Activated T-helper 1 cell treated with Interleukin-2 at 50 U/mL for 16 hours (primary cell): ENCODE measurements at places on chromosomes 3 and 15.

- DNase-seq = no peak
Observed at GRCh38 chr3:23312866-23313265, 109.7 kb downstream of the UBE2E2 start.

GRCh38 chr3:108175352-108175751 lies 46.9 kb downstream of the IFT57 start:
- DNase-seq = no peak

DNA sequence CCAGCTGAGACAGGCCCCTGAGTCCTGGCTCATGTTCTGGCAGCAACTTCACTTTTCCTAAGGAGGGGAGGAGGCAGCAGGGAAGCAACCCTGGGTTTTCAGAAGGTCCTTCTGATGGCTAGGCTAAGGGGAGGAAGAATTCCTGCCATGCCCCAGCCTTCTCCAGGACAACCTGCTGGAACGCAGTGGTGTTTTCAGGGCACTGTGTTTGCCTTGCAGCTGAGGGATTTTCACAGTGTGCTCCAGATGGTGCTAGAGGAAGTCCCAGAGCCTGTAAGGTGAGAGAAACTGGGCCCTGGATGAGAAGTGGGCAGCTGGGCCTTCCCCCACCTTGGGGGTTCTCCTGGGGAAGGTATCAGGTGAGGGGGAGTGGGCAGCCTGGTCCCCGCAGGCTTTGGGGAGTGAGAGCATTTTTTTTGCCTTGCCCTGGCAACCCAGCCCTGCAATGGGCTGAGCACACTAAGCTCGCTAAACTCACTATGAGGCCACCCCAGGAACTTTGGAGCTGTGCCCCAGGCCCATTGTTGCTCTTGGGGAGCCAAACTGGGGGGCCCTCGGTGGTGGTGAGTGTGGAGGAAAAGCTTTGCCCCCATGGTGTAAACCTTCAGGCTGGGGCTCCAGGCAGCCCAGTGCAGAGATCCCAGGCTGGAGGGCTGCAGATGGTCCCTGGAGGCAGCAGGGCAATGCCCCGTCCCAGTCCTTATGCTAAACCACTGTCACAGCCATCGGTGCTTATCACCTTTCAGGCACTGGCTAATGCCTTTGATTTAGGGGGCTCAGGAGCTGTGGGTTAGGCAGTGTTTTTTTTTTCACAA lies 41.1 kb downstream of the ACAA1 start:
- DNase-seq = no peak

- peak; percentile 53 for DNase-seq
Observed at GRCh38 chr3:42547401-42547945, 34.3 kb downstream of the SEC22C start.

DNA sequence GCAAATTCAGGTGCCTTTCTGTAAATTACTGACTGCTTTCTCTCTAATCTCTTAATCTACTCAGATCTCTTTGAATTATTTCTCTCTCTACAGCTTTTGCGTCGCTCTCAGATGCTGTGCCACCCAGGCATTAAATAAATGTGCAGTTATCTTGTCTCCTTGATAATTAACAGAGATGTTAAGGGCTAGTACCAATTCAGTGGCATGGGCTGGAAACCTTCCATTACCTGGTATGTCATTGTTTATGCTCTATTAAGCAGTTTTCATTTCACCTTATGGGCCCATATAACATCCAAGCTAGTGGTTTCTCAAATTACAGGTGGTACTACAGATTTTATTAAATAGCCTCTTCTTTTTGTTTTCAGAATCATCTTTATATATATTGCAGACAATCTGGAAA lies 66.0 kb downstream of the PEX5L start:
- DNase-seq = no peak

DNA sequence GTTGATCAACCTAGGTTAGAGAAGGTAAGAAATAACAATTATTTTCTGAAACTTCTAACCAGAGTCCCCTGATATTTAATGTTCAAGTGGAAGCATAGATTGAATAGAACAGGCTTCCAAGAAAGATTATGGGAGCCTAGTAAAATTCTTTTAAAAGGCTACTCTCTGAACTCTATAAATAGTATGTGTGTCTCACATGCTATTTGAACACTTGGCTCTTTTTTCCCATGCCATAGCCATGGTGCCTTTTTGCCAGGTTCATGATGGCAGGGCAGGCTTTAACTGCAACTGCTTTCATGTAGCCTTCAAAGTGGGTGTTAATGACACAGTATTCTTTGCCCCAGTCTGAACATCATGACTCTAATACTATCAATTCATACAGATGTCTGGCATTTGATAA lies 22.9 kb upstream of the STRIT1 start:
- no peak for DNase-seq

- DNase-seq = no peak
Observed at GRCh38 chr3:8336456-8336855, 165.2 kb upstream of the LMCD1 start.

- DNase-seq = no peak
Observed at GRCh38 chr3:87742250-87742649, 316.6 kb downstream of the CGGBP1 start.

DNA sequence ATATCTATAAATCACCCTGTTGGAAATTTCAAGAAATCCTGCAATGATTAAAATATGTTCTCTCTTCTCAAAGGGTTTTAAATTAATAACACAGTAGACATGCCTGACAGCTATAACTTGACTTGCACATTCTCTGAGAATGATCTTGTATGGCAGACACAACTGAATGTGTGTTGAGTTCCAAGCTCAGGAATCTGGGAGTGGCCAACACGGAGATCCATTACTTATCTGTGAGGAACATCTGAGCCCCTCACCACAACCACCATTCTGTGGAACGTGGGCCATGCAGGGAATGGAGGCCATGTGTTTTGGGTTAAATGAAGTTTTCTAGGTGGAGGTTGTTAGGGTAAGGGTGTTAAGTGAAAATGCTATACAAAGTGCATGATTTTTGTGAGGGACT lies 105.3 kb upstream of the CHMP2B start:
- DNase-seq = no peak

DNA sequence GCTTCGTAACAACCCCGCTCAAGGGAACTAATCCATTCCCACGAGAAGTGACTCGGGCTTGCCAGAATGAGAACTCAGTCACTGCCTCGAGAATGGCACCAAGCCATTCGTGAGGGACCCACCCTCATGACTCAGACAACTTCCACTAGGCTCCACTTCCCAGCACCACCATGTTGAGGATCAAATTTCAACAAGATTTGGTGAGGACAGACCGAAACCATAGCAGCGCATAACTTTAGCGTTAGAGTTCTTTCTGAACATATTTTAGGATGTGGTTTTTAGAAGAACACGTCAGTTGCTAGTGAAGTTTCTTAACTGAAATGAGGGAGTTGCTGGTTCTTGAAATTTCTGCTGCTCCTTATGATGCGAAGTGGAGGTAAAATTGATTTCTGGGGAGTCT lies 13.5 kb downstream of the PTPRG start:
- DNase-seq = no peak

DNA sequence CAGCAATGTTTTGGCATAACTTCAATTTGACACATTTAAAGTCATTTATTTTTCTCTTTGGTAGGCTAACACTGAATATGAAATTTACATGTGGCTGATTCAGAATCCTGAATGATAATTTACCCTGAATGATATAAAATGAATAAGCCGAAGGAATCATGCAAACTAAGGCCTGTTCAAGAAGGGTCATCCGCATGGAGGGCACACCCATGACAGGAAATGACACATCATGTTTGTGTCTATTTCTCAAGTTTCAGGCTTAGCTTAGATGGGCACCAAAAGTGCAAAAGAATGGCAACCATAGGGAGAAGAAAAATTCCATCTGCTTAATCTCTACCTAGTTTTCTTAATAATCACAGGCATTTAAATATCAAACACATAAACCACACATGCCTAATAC lies 141.5 kb downstream of the DUT start:
- no peak for DNase-seq

- no peak for DNase-seq
Observed at GRCh38 chr3:37125195-37126073, 48.9 kb downstream of the LRRFIP2 start.

DNA sequence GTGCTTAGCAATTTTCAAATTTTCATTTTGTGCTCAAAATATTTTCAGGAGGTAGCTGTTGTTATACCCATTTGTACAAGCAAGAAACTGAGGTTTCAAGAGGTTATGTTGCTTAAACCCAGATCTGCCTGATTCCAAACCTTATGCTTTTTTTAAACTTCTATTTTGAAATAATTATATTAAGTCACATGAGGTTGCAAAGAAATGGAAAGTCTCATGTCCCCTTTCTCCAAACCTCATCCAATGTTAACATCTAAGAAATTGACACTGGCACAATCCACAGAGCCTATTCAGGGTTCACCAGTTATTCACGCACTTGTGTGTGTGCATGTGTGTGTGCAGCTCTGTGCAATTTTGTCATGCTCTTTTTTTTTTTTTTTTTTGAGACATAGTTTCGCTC lies 35.1 kb downstream of the B3GNT5 start:
- no peak for DNase-seq
